ENCODE measurements at places on chromosomes 6 and 20.
A peak's percentile ranks its signal among the peaks of the same experiment; 100 is the strongest.

GRCh38 chr6:39777218-39777617 lies 15.0 kb upstream of the DAAM2 start:
- peaks cover 46% of the 10 kb centered on the region for H3K27me3 ChIP-seq
- DNase-seq, result no peak
- no peaks in the 10 kb centered on the region for H3K36me3 ChIP-seq
- H3K27ac ChIP-seq, result no peak overlapping the region
- no peak overlapping the region for H3K4me3 ChIP-seq

DNA sequence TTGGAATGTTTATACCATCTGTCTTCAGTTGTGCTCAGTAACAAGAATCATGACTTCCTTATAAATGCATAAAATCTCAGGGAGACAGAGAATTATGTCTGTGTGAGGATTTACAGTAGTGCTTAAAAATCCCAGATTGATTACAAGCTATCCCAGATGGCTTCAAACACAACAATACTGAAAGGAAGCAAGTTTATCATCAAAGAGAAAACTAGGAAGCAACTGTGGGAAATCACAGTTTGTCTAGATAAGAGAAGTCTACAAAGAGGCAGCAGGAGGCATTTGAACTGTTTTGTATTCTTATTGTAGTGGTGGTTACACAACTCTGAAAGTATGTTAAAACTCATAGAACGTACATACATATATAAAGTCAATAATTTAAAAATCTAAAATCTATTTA lies 104.4 kb upstream of the SALL4 start:
- H3K4me1 ChIP-seq, result peaks cover 24% of the 10 kb centered on the region
- no peak for DNase-seq
- H3K36me3 ChIP-seq, result no peaks in the 10 kb centered on the region
- no peak overlapping the region for H3K4me3 ChIP-seq
- no peak overlapping the region for H3K27ac ChIP-seq

GRCh38 chr20:63224412-63225081 lies 8.6 kb upstream of the YTHDF1 start:
- no peak overlapping the region for H3K4me3 ChIP-seq
- peaks cover 32% of the 10 kb centered on the region for H3K4me1 ChIP-seq
- H3K36me3 ChIP-seq, result no peaks in the 10 kb centered on the region
- no peak overlapping the region for H3K27ac ChIP-seq
- DNase-seq, result no peak
- H3K27me3 ChIP-seq, result no peaks in the 10 kb centered on the region

DNA sequence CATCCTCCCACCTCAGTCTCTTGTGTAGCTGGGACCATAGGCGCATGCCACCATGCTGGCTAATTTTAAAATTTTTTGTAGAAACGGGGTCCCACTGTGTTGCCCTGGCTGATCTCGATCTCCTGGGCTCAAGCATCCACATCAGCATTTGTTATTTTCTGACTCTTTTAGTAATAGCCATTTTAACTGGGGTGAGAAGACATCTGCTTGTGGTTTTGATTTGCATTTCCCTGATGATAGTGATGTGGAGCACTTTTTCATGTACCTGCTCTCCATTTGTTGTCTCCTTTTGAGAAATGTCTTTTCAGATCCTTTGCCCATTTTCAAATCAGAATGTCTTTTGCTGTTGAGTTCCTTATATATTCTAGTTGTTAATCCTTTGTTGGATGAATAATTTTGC lies 22.2 kb upstream of the TULP4 start:
- no peaks in the 10 kb centered on the region for H3K27me3 ChIP-seq
- H3K27ac ChIP-seq, result no peak overlapping the region
- no peak overlapping the region for H3K4me3 ChIP-seq
- no peaks in the 10 kb centered on the region for H3K4me1 ChIP-seq

DNA sequence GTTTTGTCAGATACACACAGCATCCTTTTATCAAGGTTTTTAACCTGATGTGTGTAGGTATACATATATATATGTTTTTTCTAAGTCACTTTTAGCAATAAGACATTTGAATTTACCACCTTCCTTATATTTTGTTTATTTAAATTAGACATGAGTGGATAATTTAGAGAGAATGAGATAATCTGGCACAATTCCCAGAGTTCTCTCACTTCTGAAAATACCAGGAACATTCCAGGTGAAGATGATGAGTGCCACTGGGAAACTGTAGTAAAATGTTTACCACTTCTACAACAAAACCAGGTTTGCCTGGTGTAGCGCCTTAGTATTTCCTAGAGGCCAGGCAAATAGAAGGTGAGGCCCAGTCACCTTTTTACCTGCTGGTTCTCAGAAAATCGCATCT lies 189.5 kb downstream of the TMEM242 start:
- no peaks in the 10 kb centered on the region for H3K36me3 ChIP-seq
- no peaks in the 10 kb centered on the region for H3K27me3 ChIP-seq

DNA sequence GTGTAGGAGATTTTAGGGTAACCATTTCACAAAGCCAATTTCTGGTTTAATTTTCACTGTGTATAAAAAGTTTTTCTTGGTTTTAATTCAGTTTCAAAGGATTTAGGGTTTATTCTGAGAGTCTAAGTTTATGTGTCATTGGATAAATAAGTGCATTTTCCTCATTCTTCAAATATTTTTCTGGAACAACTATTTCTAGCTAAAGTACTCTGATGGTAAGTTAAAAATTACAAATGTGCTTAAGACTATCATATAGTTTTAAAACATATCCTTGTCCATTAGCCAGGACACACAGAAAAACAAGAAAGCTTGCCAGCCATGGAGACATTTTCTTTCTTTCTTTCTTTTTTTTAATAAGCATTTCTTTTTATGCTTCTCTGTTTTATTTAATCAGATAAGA lies 333.0 kb downstream of the RFPL4B start:
- H3K27ac ChIP-seq, result no peak overlapping the region
- H3K27me3 ChIP-seq, result no peaks in the 10 kb centered on the region
- DNase-seq, result no peak
- no peaks in the 10 kb centered on the region for H3K4me1 ChIP-seq
- no peak overlapping the region for H3K4me3 ChIP-seq
- no peaks in the 10 kb centered on the region for H3K36me3 ChIP-seq

DNA sequence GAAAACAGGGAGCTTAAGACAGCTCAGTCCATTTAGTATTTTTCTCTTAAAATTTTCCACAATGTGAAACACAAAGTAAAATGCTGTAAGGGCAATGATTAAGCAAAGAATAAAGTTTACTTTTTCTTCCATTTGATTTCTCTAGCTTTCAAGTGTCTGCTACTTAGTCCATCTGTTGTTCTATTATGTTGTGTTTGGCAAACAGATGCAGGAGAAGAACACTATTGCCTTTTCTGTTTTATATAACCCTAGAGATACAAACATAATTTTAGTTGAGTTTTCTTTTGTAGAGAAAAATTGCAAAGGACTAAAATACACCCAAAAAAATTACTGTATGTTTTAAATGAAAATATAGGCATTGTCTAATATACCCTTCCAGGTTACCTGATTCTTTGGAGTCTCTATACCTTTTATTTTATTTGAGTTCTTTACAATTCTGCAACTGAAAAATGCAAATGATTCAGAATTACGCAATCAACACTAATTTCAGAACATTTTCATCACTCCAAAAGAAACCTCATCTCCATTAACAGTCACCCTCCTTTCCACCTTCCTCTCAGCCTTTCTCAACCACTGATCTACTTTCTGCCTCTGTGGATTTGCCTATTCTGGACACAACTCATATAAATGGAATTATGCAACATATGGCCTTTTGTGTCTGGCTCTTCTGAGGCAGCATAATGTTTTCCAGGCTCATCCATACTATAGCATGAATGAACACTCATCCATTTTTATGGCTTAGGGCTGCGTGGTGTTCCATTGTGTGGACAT lies 96.9 kb downstream of the MKKS start:
- DNase-seq, result no peak
- no peaks in the 10 kb centered on the region for H3K27me3 ChIP-seq
- no peak overlapping the region for H3K27ac ChIP-seq
- no peaks in the 10 kb centered on the region for H3K4me1 ChIP-seq
- no peaks in the 10 kb centered on the region for H3K36me3 ChIP-seq

DNA sequence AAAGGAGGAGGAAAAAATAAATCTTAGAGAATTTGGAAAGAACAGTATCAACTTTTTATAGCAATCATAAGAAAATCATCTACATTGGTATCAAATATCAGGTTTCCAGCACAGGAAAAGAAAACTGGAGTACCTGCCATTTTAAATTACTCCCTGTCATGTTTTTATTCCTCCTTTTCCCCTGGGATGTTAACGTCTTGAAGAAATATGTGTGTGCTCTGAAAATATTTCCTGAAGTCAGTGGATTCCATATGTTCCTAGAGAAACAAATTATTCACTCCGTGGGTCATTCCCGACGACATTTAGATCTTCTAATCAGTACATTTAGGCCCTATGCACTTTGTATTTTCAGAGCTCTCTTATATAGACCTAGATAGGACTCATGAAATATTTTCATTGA lies 42.0 kb upstream of the RSPO3 start:
- H3K36me3 ChIP-seq, result no peaks in the 10 kb centered on the region
- H3K27ac ChIP-seq, result no peak overlapping the region
- DNase-seq, result no peak
- no peaks in the 10 kb centered on the region for H3K4me1 ChIP-seq
- H3K4me3 ChIP-seq, result no peak overlapping the region

DNA sequence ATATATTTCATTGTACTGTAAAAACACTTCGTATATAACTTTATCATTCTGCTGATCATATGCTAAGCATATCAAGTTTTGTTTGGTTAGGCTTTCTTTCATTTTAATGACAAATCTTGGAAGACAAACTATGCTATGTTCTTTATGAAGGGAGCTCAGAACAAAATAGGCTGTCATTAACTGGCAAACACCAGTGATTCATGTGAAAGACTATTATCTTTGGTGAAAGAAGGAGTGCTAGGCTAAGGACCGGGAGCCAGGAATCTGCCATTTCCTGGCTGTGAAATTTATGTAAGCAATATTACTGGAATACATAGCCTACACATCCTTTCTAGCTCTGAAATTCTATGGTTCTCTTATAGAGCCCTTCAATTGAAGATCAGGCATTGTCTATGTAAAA lies 136.2 kb upstream of the CCN2 start:
- H3K4me3 ChIP-seq, result no peak overlapping the region
- no peaks in the 10 kb centered on the region for H3K4me1 ChIP-seq
- H3K27ac ChIP-seq, result no peak overlapping the region
- no peaks in the 10 kb centered on the region for H3K27me3 ChIP-seq

DNA sequence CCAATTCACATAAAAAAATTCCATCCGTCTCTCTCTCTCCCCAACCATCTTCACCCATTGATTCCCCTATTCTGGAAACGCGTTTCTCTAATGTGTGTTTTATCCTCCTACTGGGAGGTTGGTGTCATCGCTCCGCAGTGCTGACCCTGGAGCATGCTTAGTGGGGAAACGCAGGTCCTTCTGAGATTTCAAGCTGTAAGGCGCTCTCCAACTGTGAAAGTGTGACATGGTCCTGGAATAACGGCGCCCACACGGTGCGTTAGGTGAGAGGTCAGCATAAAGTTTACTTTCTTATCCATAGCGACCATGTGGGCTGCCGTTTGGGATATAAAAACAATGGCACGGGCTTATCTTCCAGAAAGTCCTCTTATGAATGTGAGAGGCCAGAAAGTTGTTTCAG lies 123.9 kb downstream of the WDR27 start:
- H3K27ac ChIP-seq, result no peak overlapping the region
- no peaks in the 10 kb centered on the region for H3K4me1 ChIP-seq

DNA sequence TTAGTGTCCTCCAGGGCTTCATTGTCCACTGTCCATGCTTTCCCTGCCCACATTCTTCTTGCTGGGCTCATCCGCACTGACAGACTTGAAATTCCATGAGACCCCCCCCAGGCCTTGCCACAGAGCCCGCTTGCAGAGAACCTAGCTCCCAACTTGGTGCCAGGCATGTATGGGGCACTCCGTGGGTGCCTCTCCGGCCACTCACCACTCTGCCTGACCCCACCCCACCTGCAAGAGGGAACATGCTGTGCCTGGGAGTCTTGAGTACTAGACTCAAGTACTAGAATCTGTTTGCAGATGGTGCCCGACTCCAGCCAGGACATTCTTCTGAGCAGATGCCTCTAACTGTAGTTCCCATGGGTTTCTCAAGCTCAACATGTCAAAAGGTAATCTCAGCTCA lies 47.9 kb downstream of the TRERF1 start:
- no peak for DNase-seq
- H3K27ac ChIP-seq, result peak overlapping the region; percentile 86
- peak overlapping the region; percentile 21 for H3K4me3 ChIP-seq
- peaks cover 61% of the 10 kb centered on the region for H3K4me1 ChIP-seq
- H3K27me3 ChIP-seq, result no peaks in the 10 kb centered on the region
- no peaks in the 10 kb centered on the region for H3K36me3 ChIP-seq

DNA sequence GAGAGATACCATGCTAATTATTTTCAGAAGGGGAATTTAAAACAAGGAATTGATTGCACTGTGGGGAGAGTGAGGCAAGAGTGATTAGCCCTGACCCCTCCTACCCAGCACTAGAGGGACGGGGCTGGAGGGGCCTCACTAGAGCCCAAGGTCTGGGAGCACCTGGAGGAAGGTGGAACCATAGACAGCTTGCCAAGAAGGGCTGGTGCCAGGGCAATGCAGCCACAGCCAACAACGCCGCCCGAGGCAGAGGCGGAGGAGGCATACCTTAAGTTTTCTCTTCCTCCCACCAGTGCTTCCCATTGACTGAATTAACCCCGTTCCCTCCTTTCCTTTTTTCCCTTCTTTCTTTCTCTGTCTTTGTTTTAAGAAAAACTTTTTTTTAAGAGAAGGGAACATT lies 40.0 kb downstream of the IYD start:
- no peak overlapping the region for H3K4me3 ChIP-seq
- no peak for DNase-seq
- H3K27ac ChIP-seq, result no peak overlapping the region
- no peaks in the 10 kb centered on the region for H3K27me3 ChIP-seq
- no peaks in the 10 kb centered on the region for H3K4me1 ChIP-seq

DNA sequence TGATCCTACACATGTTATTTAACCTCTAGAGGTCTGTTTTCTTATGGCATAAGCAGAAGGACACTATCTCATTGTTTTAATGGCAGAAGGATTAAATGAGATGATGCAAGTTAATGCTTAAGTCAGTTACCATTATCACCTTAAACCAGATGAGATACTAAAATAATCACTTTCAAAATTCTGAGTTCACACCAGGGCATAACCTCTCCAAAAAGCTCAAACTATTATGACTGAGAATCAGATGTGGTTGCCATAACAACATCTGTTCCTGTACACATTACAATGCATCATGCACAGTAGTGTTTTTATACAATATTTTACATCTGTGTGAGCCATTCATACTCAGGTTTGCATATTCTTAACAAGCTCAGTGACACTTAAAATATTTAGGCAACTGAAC lies 10.2 kb downstream of the ADNP start:
- no peaks in the 10 kb centered on the region for H3K27me3 ChIP-seq
- no peak for DNase-seq
- peaks cover 31% of the 10 kb centered on the region for H3K36me3 ChIP-seq
- H3K4me3 ChIP-seq, result no peak overlapping the region

DNA sequence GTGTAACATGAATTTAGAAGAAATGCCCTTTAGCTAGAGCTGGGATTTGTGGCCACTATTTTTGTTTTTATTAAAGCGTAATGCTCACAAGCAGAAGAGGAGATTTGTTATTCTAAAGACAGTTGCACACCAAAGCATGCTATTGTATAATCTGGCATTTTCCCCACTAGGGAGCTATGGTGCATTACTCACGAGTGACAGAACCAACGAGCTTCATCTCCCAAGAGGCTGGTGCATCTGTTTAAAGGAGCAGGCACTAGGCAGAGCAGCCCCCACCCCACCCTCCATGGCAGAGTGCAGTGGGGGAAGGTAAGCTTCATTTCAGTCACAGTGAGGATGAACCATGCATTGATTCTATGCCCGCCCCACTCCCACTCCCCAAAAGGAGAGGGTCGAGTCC lies 287.3 kb upstream of the TSHZ2 start:
- no peak overlapping the region for H3K4me3 ChIP-seq
- no peak overlapping the region for H3K27ac ChIP-seq
- H3K36me3 ChIP-seq, result no peaks in the 10 kb centered on the region
- no peaks in the 10 kb centered on the region for H3K4me1 ChIP-seq
- H3K27me3 ChIP-seq, result no peaks in the 10 kb centered on the region
